ENCODE measurements at places on chromosomes 3 and 15. TPM values are rescaled to one million over a fixed set of nuclear protein-coding genes. Genes with fewer than 3 reads are reported as not detected.

SMCO1 gene
- total RNA-seq: not detected

PIGB gene
- 15.4 TPM for total RNA-seq

PLSCR5 gene
- not detected for total RNA-seq

KLF15 gene
- total RNA-seq: 5.7 TPM

NCK1 gene
- 38.6 TPM for total RNA-seq

MGLL gene
- 102 TPM for total RNA-seq

GTF2A2 gene
- 99.1 TPM for total RNA-seq

KCNMB2 gene
- not detected for total RNA-seq

KNG1 gene
- total RNA-seq: not detected

TEX264 gene
- total RNA-seq: 65.2 TPM

SCG3 gene
- not detected for total RNA-seq

A4GNT gene
- total RNA-seq: not detected

CRABP1 gene
- 5.2 TPM for total RNA-seq

FOXL2 gene
- 0.24 TPM for total RNA-seq

GRCh38 chr3:158134363-158134762, 24.5 kb downstream of the RSRC1 start:
- no peak for DNase-seq

DNA sequence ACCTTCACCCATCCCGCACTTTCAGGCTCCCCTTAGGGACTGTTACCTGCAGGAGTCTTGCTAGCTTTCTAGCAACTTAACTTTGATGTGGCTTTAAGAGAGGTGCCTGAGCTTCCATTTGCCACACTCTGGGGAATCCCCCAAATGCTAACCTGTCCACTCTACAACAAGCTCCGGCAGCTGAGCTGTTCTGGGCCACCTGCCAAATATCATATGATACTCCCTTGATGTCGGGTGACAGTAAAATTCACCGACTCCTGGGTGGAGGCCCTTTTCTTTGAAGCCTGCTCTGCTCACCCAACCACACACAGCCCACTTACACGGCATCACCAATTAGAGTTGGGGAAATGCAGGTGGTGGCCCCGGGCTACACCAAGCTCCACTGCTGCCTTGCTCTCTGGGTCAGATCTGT, 38.0 kb upstream of the XCR1 start:
- DNase-seq: no peak

- no peak for DNase-seq
Measured at GRCh38 chr3:186070996-186071395, 37.9 kb downstream of the ETV5 start.

DNA sequence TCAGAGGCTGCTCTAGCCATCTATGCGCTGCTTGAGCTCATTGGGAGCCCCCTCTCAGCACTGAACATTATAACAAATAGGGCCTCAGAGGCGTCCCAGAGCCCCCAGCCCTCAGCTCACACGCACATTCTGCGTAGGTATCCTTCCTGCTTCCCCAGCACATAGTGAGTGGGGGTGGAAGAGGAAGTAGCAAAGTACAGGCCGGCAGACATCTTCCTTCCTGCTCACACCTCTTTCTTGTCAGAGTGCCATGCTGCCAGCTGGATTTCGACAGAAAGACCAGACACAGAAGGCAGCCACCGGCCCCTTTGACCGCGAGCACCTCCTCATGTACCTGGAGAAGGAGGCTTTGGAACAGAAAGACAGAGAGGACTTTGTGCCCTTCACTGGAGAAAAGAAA, 16.6 kb downstream of the TMOD2 start:
- no peak for DNase-seq

GRCh38 chr3:10299679-10300078, 6.9 kb upstream of the GHRL start:
- DNase-seq: no peak

DNA sequence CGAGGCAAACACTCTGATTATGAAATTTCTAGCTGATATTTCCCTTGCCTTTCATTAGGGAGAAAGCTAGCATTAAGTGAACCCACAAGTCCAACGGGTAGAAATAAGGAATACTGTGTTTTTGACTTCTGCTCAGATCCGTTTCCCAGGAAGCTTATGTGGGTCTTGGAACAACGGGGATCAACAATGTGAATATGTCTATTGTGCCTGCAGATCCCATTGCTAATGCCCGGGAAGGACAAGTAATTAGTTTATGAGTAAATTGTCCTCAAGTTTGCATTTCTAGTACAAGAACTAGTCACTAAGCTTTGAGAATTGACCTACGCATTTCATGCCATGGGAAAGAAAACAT, 236.4 kb downstream of the UACA start:
- no peak for DNase-seq

DNA sequence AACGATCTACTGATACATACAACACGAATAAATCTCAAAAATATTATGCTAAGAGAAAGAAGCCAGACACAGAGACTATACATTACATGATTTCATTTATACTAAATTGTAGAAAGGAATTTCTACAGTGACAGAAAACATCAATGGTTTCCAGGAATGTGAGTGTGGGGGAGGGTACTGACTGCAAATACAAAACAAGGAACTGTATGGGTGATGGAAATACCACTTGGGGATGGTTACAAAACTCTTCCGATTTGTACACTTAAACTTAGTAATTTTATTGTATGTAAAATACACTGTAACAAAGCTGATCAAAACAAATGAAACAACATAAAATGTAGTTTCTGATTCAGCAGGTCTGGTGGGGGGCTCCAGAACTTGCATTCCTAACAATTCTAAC, 45.8 kb upstream of the IP6K2 start:
- DNase-seq: no peak

DNA sequence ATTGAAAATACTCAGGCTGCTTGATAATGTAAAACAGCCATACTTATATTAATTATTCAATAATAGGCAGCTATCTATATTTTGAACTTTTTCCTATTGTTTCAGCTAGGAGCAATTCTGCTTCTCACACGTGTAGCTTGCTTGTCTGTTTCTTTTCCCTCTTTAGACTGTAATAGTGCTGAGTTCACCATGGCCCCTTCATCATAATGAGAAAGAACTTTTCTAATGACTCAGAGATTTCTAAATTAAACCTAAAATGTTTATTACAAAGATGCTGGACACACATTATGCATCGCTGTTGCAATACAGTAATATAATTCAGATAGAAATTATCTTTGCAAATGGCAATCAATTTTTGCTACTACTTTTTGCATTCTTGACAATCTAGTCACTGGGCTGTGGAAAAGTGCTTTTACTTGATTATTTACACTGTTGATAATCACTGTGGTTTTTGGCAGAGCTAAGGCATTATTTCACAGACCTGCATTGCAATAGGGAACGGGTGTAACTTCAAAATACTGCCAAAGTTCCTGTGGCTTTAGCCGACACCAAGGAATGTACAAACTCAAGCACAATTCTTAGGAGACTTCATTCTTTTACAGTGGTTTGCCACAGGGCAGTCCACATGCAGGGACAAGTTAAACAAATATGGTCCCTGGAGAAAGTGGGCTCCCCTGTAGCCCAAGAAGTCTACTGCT, 281.0 kb upstream of the TBL1XR1 start:
- no peak for DNase-seq

GRCh38 chr3:22933051-22933840, 269.9 kb upstream of the UBE2E2 start:
- no peak for DNase-seq

GRCh38 chr3:25441234-25441856, 13.3 kb downstream of the RARB start:
- no peak for DNase-seq

DNA sequence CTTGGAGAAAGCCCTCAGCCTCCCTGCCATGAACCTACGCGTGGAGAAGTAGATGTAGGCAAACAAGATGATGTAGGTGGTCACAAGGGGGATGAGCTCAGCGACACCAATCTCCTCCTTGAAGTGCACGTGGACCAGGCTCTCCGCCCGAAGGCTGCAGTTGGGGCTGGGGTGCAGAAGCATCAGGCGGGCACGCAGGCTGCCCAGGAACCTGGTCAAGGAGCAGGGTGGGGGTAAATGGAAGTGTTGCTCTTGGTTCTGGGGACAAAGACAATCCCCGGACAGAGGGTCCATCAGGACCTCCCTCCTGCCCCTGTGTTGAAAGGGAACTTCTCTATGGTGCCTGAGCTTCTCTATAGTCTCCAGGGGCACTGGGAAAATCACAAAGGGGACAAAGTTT, 45.1 kb downstream of the PTPN23 start:
- no peak for DNase-seq

DNA sequence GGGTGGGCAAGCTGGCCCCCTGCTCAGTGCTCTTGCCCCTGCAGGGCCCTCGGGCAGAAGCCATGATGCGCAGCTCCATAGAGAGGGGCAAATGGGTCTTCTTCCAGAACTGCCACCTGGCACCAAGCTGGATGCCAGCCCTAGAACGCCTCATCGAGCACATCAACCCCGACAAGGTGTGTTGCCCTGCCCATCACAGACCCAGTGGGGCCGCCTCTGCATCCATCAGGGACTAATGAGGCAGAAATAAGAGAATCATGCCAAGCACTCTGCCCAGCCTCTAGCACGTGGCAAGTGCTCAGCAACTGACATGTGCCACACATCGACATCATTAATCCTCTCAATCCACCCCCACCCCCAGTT, 49.4 kb downstream of the SEMA3G start:
- DNase-seq: no peak

- no peak for DNase-seq
Measured at GRCh38 chr15:83673385-83673784, 19.5 kb downstream of the ADAMTSL3 start.

- DNase-seq: no peak
Measured at GRCh38 chr3:176349706-176350105, 847.6 kb downstream of the TBL1XR1 start.

- DNase-seq: peak; percentile 87
Measured at GRCh38 chr3:36944012-36944640, 728 bp downstream of the TRANK1 start.

DNA sequence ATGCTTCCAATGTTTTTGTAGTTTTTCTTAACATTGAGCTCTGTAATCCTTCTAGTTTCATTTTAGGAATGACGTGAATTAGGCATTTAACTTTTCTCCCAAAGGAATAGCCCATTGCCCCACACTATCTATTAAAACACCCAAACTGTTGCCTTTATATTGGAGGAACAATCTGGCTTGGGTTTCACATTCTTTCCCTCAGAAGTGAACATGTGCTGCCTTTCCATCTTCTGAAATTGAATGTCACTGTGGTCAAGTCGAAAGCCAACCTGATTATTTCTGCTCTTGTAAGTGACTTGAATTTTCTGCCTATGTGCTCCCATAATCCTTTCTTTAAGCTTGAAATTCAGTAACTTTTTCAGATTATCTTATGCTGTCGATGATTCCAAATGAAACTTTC, 214.5 kb downstream of the SLC9A9 start:
- DNase-seq: no peak

- DNase-seq: no peak
Measured at GRCh38 chr3:187943677-187944389, 198.6 kb upstream of the BCL6 start.

DNA sequence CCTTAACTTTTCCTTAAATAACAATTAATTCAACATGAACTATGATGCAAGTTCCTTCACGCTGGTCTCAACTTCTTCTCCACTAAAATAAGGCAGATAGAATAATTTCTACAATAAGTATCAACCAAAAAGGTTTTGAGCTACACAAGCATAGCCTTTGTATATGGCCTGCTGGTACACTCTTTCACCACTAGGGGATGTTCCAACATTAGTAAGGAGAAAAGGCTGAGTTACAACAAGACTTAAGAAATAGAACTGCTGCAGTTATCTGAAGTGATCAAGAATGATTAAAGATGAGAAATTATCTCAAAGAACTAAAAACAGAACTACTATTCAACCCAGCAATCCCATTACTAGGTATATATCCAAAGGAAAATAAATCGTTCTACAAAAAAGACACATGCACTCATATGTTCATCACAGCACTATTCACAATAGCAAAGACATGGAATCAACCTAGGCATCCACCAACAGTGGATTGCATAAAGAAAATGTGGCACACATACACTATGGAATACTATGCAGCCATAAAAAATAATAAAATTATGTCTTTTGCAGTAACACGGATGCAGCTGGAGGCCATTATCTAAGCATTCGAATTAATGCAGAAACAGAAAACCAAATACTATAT, 14.4 kb downstream of the ATP13A3 start:
- no peak for DNase-seq

GRCh38 chr3:177607589-177607988, 410.3 kb upstream of the TBL1XR1 start:
- DNase-seq: no peak

DNA sequence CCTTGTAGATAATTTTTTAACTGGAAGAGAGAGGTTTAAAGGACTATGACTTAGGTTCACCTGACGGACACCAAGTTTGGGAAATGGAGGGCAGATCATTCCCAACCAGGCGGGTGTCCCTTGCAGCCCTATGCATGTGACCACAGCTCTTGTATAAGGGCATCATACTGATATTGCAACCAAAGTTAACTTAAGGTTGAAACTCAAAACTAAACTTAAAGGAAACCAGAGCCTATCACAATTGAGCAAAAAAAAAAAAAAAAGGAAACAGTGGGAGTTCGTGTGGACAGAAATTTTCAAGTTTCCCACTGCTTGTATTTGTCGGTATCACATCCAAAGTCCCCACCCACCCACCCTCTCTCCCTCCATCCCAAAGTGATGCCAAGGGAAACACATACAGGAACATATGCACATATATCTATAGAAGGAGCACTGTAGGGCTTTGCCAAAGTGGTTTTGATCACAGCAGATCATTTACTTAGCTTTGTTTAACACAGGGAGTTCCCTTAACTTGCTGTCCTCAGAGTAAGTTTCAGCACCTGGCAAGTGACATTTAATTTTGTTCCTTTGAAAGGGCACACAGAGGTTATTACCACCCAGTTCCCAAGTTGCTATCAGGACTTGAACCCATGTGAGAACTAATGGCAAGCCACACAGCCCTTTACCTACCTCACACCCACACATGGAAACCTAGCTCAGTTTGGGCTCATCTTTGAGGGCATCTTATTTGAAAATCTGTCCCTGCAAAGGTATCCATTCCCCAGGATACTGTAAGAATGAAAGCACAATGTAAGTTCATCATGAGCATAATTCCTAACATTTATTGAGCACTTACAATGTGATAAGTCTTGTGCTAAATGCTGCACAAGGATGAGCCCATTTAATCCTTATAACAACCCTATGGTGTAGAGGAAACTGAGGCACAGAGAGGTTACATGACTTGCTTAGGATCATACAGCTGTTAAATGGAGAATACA, 204.5 kb upstream of the CMC1 start:
- DNase-seq: no peak

- DNase-seq: no peak
Measured at GRCh38 chr3:144840866-144841265, 869.2 kb downstream of the DIPK2A start.

DNA sequence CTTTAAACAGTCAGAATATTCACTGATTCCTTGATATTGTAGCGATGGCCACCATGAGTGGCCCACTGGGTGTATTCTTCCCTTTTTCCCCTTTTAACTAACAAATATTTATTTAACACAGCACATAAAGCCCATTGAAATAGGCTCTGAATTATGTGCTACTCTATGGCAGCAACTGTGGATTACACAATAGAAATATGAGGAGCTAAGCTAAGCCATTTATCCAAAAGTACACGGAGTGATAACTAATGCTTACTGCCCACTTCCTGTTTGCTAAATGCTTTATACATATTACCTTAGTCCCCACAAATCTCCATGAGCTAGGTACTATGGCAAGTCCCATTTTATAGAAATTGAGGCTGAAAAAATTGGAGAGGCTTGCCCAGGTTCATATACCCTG, 17.9 kb downstream of the ILDR1 start:
- no peak for DNase-seq

GRCh38 chr3:124701687-124702086, 28.6 kb upstream of the UMPS start:
- DNase-seq: no peak

GRCh38 chr15:66827039-66827697, 125.1 kb downstream of the SMAD6 start:
- no peak for DNase-seq
